PC-9 (cell line): ENCODE measurements at places on chromosomes 12 and 14.

GRCh38 chr14:28502517-28502916, 264.1 kb upstream of the FOXG1 start:
- H3K27me3 ChIP-seq: no peaks in the 10 kb centered on the region
- no peak for DNase-seq
- H3K27ac ChIP-seq: no peak overlapping the region
- H3K36me3 ChIP-seq: no peaks in the 10 kb centered on the region
- no peaks in the 10 kb centered on the region for H3K4me1 ChIP-seq
- no peak overlapping the region for H3K4me3 ChIP-seq

DNA sequence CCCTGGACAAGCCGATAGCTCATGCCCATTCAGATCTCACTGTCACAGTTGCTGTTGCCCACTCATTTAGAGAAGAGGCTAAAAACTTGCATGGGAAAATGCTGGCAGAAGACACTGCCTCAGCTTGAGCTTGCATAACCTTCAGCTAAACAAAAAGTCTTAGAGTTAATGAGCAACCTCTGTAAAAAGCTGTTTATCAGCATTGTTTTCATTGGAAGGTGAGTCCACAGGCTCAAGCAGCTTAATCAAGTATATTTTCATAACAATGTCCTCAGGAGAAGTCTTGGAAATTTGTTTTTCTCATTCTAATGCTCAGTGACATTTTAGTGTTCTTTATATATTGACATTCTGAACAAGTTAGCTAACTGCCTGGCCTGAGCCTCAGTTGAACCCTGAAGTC, 872.9 kb downstream of the TMTC2 start:
- DNase-seq: no peak
- H3K4me3 ChIP-seq: no peak overlapping the region
- H3K4me1 ChIP-seq: no peaks in the 10 kb centered on the region
- no peaks in the 10 kb centered on the region for H3K36me3 ChIP-seq
- H3K27ac ChIP-seq: no peak overlapping the region

- H3K4me1 ChIP-seq: no peaks in the 10 kb centered on the region; the same call in 1 of the 2 replicates
- no peaks in the 10 kb centered on the region for H3K36me3 ChIP-seq
- H3K27ac ChIP-seq: no peak overlapping the region
- H3K4me3 ChIP-seq: no peak overlapping the region
Observed at GRCh38 chr14:90797919-90798318, 18.3 kb downstream of the TTC7B start.

DNA sequence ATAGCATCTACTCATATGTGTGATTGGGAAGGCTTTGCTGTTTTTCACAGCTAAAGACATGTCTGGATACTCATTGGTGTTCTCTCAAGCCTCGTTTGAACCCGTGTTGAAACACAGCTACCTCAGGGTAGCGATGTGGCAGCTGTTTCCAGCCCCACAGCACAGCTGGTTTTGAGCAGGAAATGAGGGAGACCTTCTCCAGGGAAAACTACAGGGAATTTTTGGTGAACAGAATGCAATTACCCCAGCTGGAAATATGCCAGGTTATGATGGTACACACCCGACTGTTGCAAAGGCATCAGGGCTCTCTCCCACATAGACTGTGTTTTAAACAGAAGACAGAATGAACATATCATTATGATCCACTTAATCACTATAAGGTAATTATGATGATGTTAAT, 828.9 kb downstream of the VRK1 start:
- H3K4me1 ChIP-seq: no peaks in the 10 kb centered on the region
- no peaks in the 10 kb centered on the region for H3K27me3 ChIP-seq
- no peak for DNase-seq
- no peak overlapping the region for H3K27ac ChIP-seq

GRCh38 chr14:44211718-44212117, 295.4 kb downstream of the FSCB start:
- DNase-seq: no peak
- no peaks in the 10 kb centered on the region for H3K4me1 ChIP-seq
- H3K4me3 ChIP-seq: no peak overlapping the region
- no peak overlapping the region for H3K27ac ChIP-seq

DNA sequence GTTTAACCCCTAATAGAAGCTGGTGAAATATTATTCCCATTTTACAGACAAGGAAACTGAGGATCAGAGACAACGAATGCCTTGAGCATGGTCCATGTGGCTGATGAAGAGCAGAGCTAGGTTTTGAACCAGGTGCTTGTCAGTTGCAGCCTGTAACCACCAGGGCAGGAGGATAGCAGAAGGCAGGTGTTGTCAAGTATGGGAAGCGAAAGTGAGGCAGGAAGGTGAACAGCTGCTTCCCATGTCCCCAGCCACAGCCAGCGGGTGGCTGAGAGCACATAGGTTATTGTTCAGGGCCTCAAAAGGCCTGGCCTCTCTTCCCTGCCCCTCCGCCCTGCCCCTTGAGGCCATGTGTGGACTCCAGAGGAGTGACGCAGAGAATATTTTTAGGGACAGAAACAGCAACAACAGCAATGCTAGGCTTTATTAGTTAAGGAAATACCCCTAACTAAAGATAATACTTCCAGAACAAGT, 39.6 kb downstream of the IQSEC3 start:
- no peak overlapping the region for H3K27ac ChIP-seq
- no peak for DNase-seq
- no peaks in the 10 kb centered on the region for H3K36me3 ChIP-seq
- H3K27me3 ChIP-seq: peaks cover 37% of the 10 kb centered on the region
- H3K4me3 ChIP-seq: no peak overlapping the region

GRCh38 chr14:32077081-32078022, at the start of gene ARHGAP5:
Gene ARHGAP5 (plus strand): TSS chr14:32077304. CDS start chr14:32090670, 13,366 bp downstream.
- peak within 1 kb of the TSS; percentile 78 for H3K4me3 ChIP-seq
- H3K27ac ChIP-seq: peak within 1 kb of the TSS; percentile 98
- no peaks in the 10 kb centered on the region for H3K36me3 ChIP-seq
- no peaks in the 10 kb centered on the region for H3K27me3 ChIP-seq
- H3K4me1 ChIP-seq: peaks cover 26% of the 10 kb centered on the region

GRCh38 chr14:69760810-69761209, 6.1 kb upstream of the SRSF5 start:
- no peaks in the 10 kb centered on the region for H3K27me3 ChIP-seq
- H3K4me3 ChIP-seq: no peak overlapping the region
- no peak for DNase-seq
- no peaks in the 10 kb centered on the region for H3K36me3 ChIP-seq

DNA sequence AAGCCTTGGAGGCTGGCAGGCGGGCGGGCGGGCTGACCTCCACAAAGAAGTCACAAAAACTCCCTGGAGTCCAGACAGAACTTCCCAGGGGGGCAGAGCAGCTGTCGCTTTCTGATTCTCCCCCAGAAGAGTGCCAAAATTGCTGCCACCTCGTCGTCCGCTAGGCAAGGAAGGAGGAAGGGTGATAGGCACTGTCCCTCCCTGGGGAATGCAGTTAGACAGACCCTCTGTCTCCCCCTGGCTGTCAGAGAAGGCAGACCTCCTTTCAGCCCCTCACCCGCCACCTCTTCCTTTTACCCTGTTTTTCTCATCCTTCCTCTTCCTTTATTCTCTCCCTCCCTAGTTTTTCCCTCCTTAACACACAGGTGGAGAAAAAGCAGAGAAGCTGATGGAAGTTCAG, 18.7 kb downstream of the GRIN2B start:
- H3K27ac ChIP-seq: no peak overlapping the region
- H3K4me1 ChIP-seq: no peaks in the 10 kb centered on the region
- no peak overlapping the region for H3K4me3 ChIP-seq
- no peak for DNase-seq
- H3K27me3 ChIP-seq: peaks cover 61% of the 10 kb centered on the region

GRCh38 chr14:29005647-29006046, 239.1 kb downstream of the FOXG1 start:
- no peak overlapping the region for H3K4me3 ChIP-seq
- H3K27ac ChIP-seq: no peak overlapping the region
- no peaks in the 10 kb centered on the region for H3K27me3 ChIP-seq
- DNase-seq: no peak
- H3K36me3 ChIP-seq: no peaks in the 10 kb centered on the region

GRCh38 chr14:74444866-74445265, 18.9 kb upstream of the SYNDIG1L start:
- no peaks in the 10 kb centered on the region for H3K27me3 ChIP-seq
- DNase-seq: peak; percentile 52
- H3K4me1 ChIP-seq: 0 out of 2 replicates have a peak, but pooled peaks cover 7% of the 10 kb centered on the region
- H3K4me3 ChIP-seq: no peak overlapping the region
- no peak overlapping the region for H3K27ac ChIP-seq
- H3K36me3 ChIP-seq: no peaks in the 10 kb centered on the region

- H3K4me3 ChIP-seq: no peak overlapping the region
- no peak for DNase-seq
- H3K27me3 ChIP-seq: no peaks in the 10 kb centered on the region
- H3K4me1 ChIP-seq: no peaks in the 10 kb centered on the region
- H3K36me3 ChIP-seq: no peaks in the 10 kb centered on the region
Observed at GRCh38 chr14:103319422-103319821, 14.6 kb upstream of the EIF5 start.

DNA sequence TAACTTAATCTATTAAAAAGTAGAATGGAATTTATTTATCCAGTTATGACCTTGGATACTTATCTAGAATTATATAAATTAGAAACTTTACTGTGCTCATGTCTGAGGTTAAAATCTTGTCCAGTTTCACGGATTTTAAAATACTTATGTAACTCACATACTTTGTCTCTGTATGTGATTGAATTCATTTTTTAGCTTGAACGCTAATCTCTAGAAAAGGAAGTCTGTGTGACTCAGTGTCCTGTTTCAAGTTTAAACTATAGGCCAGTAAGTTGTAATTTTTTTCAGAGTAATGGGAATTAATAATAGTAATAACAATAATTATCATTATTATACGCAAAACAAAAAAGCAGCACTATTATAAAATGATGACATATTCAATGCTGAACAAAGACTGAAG, 168.6 kb downstream of the CPNE8 start:
- no peaks in the 10 kb centered on the region for H3K4me1 ChIP-seq
- H3K4me3 ChIP-seq: no peak overlapping the region
- no peak overlapping the region for H3K27ac ChIP-seq
- H3K36me3 ChIP-seq: no peaks in the 10 kb centered on the region
